NCI-H524 treated with DMSO at 0.1 percent for 48 hours (cell line): ENCODE measurements at places on chromosomes 5 and 9.
A peak's percentile ranks its signal among the peaks of the same experiment; 100 is the strongest.

GRCh38 chr5:143134900-143135299 lies 268.6 kb downstream of the NR3C1 start:
- no peak for DNase-seq

- no peak for DNase-seq
Measured at GRCh38 chr5:19067741-19068140, 920.3 kb downstream of the CDH18 start.

- DNase-seq, result no peak
Measured at GRCh38 chr9:71490810-71491209, 277.5 kb downstream of the CEMIP2 start.

DNA sequence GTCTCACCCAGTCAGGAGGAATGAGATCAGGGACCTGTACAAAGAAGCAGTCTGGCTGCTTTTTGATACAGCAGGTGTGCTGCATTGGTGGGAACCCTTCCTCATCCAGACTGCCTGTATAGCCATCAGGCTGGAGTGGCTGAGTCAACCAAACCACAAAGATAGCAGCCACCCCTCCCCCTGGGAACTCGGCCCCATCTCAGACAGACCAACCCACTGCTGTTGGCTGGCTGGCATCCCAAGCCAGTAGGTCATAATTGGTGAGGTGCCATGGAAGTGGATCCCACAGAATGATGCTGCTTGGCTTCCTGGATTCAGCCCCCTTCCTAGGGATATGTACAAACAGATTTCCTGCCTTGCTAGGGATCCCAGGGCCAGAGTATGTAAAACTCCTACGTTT lies 60.9 kb downstream of the YTHDC2 start:
- no peak for DNase-seq

- no peak for DNase-seq
Measured at GRCh38 chr5:79612667-79613198, 492 bp downstream of the TENT2 start.

DNA sequence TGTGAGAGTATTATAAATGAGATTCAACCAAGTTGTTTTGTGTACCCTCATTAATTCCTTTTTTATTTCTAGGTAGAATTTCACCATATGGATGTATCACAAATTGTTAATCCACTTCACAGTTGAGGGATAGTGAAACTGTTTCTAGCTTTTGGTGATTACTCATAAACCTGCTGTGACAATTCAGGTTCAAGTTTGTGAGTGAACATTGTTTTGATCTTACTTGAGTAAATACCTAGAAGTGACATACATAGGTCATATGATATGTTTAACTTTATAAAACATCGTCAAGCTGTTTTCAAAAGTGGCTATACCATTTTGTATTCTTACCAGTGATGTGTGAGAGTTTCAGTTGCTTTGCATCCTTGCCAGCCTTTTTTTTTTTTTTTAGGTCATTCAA lies 112.9 kb downstream of the CAMK4 start:
- DNase-seq, result peak; percentile 33

GRCh38 chr5:105695941-105696340 lies 1974.8 kb downstream of the EFNA5 start:
- no peak for DNase-seq

DNA sequence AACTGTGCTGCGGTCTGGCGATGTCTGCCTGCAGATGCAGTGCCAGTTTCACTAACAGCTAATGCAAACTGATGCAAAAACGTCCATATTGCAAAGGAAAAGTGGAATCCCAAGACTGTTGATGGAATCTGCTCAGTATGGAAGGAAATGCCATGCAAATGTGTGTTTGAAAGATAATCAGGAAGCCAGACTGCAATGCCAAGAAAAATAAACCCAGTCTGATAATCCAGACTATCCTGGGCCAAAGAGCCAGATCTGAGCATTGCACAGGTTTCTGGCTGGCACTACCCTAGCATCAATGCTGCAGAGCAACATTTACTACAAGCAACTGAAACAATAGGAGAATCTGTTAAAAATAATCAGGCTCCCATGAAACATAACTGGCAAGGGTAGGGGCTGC lies 130.3 kb downstream of the FSTL4 start:
- no peak for DNase-seq

DNA sequence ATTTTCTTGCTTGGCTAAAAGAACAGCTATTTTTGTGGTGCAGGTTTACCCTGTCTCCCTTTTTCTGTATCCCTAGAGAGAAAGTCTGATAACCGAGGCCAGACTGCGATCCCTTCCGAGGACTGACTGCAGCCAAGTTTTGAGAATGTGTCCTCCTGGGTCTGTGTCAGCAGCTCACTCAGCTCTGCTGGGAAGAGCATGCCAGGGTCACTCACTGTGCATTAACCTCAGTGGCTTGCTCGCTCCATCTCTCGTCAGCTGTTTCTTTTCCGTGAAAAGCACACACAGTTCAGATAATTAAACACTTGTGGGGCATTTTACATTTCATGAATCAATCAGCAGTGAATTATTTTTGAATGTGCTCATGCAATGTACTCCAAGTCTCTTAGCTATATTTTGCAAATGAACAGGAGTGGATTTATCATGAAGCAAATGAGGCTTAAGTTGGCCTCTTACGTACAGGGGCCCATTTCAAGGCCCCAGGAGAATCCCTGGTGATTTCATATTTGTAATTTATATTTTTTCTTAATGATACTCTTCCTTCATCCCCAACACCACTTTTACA lies 252.1 kb downstream of the SMARCA2 start:
- no peak for DNase-seq

- no peak for DNase-seq
Measured at GRCh38 chr5:157523976-157524375, 51.6 kb downstream of the ADAM19 start.

DNA sequence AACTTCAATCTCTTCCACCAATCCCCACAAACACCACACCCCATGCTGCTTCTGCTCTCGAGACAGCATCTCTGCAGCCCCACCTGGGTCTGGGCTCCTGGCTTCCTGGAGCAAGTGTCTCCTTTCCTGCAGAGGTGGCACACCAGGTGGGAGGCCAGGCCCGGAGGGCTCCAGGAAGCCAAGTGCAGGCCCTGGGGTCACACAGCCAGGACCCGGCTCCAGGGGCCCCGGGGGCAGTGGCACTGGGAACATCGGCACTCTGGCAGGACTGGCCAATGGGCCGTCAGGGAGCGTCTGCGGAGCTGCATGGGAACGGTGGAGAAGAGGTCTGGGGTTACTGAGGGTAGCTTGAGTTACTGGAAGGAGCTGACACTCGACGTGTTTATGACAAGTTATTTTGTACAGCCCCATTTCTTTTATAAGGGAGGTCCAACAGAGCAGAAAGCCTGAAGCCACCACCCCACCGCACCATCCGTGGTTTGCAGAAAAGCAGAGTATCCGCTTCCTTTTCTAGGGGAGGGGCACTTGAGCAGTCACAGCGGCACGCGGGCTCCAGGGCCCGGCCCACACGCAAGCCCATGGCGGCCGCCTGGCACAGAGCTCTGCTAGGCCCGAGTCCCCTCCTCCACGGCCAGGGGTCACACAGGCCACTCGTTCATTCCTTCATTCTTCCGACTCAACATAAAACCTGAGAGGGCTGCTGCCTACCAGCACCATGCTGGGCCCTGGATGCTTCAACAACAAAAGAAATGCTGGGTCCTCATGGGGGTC lies 14.6 kb upstream of the INPP5E start:
- no peak for DNase-seq

DNA sequence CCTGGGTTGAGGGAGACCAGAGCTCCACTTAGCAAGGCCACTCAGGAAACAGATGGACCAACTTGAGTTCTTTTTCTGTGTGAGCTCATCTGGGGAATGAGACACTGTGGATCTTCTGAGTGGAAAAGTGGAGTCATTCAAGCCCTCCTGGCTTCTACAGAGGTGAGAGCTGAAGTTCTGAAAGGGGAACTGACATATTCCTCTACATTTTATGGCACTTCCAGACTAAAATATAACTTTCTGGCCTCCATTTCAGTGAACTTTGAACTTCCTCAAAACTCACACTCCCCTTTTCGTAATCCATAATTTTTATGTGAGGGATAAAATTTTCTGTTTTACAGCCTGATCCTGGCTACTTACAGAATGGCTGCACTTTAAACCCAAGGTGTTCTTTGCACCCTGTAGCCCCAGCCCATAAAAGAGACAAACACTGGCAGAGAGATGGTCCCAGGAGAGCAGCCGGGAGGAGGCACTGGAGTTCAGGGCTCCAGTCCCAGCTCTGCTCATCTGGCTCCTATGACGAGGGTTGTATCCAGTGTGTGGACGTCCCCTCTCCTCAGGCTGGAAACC lies 10.8 kb downstream of the SPAAR start:
- DNase-seq, result no peak

DNA sequence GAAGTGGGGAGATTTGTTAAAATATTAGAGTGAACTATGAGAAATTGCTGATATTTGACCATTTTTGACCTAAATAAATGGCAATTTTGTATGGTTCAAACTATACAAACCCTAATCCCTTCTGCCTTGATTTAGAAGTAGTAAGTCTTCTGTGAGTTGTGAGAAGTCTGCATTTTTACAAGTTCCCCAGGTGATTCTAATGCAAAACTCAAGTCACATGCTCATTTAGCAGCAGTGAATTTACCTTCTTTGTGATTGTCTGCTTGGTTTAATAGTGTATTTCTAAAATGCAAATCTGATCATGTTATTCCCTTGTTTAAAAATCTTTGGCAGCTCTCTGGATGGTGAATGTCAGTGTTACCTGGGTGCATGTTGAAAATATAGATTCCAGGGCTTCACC lies 2.8 kb downstream of the MEGF10 start:
- no peak for DNase-seq

- DNase-seq, result no peak
Measured at GRCh38 chr9:8292657-8293056, 493.1 kb upstream of the DMAC1 start.

- no peak for DNase-seq
Measured at GRCh38 chr9:29616844-29617243, 2043.6 kb upstream of the C9orf72 start.
